Tibial nerve (tissue), 4 donors: ENCODE measurements at places on chromosomes 12 and 14.

GRCh38 chr14:99717682-99718013 is 33.5 kb downstream of the CYP46A1 start:
- H3K36me3 ChIP-seq, result no peaks in the 10 kb centered on the region
- H3K27ac ChIP-seq, result no peak overlapping the region
- no peaks in the 10 kb centered on the region for H3K27me3 ChIP-seq
- H3K4me1 ChIP-seq, result no peaks in the 10 kb centered on the region
- H3K4me3 ChIP-seq, result no peak overlapping the region

- H3K4me3 ChIP-seq, result no peak overlapping the region
- DNase-seq, result no peak
- no peaks in the 10 kb centered on the region for H3K4me1 ChIP-seq
- H3K27me3 ChIP-seq, result no peaks in the 10 kb centered on the region
- H3K36me3 ChIP-seq, result no peaks in the 10 kb centered on the region
Measured at GRCh38 chr12:95481072-95481471, 7.1 kb downstream of the METAP2 start.

- no peak overlapping the region for H3K4me3 ChIP-seq
- H3K27ac ChIP-seq, result no peak overlapping the region
- H3K36me3 ChIP-seq, result no peaks in the 10 kb centered on the region
- H3K4me1 ChIP-seq, result no peaks in the 10 kb centered on the region
- DNase-seq, result no peak
Measured at GRCh38 chr12:68350753-68351152, 18.6 kb upstream of the MDM1 start.

GRCh38 chr14:74313601-74314000 is 10.9 kb upstream of the ABCD4 start:
- no peaks in the 10 kb centered on the region for H3K36me3 ChIP-seq
- H3K4me3 ChIP-seq, result no peak overlapping the region
- DNase-seq, result no peak
- H3K4me1 ChIP-seq, result no peaks in the 10 kb centered on the region
- no peak overlapping the region for H3K27ac ChIP-seq

- H3K4me1 ChIP-seq, result no peaks in the 10 kb centered on the region
- H3K4me3 ChIP-seq, result no peak overlapping the region
- no peak overlapping the region for H3K27ac ChIP-seq
- no peaks in the 10 kb centered on the region for H3K27me3 ChIP-seq
- H3K36me3 ChIP-seq, result no peaks in the 10 kb centered on the region
Measured at GRCh38 chr14:69886453-69887242, 7.4 kb downstream of the SMOC1 start.
